ENCODE measurements at places on chromosomes 2 and 18. TPM values are rescaled to one million over a fixed set of nuclear protein-coding genes. Genes with fewer than 3 reads are reported as not detected.

The CTDSP1 gene
- 92.5 TPM for total RNA-seq

DNA sequence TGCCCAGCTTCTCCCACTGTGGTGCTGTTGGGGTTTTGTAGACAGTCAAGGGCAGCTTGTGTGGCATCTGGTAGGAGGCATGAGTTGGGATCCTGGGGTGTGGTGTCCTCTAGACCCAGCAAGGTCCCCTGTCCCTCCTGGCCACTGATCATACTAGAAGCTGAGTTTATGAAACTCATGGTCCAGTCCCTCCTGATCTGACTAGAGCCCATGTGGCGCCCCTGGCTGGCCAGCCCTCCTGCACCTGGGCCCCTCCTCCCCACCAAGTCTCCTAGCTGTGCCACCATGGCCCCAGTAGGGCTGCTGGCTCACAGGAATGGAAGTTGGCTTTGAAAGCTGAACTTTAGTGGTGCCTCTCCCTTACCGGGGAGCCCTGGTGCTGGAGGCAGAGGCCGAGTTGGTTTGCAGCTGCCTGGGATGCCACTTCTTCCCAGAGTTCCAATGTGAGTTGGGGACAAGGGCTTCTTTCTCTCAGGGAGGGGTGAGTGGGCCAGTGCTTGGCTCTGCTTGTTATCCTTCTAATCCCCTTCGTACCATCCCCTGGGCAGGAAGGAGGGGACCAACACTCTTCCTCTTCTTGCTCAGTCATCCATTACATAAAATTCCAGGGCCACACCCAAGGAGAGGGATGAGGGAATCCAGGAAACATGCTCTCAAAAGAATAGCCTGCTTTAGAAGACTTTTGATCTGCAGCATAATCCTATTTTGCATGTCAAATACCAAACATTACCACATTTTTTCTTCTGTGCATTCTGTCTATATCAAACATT, 37.5 kb upstream of the HAAO start:
- no peak for DNase-seq

DNA sequence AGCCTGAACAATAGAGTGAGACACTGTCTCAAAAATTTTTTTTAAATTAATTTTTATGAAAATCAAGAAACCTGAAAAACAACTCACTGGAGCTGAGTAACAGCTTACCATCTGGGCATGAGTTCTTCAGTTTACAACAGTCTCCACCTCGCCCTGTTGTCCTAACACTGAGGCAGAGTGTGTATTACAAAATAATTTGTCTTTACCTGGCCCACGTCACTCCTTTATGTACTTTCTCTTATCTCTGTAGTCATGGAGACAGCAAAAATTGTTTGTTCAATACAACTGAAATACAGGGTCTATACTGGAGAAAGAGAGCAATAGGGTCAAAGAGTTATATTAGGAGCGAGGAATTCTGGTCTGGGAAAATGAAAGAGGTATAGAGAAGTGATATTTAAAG, 48.1 kb downstream of the CYTIP start:
- DNase-seq, result no peak

DNA sequence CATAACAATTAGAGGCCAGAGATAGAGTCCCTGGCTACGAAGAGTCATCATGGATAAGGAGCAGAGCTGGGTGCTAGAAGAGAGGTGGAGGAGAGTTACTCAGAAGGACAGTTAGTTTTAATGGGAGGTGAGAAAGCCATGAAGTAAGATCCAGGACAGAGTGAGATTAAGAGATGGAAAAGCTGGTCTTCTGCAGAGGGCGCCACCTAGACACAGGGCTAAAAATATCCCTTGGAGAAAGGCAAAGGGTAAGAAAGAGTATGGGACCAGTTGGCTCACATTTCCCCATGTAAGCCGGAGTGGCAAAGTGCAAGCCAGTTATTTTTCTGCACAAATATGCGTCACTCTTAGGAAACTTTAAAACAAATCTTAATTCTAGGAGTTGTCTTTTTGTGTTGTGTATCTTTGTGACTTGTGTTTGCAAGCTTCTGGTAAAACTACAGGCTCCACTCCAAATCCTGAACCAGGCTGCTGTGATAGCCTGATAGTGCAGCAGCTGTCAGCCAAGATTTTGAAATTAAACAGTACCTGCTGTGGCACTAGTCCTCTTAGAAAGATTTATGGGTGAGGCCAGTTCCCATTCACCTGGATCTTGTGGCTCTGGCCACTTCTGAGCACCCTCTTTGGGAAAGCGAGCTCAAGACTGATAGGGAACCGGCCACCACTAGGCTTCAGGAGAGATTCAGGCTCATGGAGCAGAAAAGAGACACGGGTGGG, 204.2 kb downstream of the TPGS2 start:
- no peak for DNase-seq

- no peak for DNase-seq
Observed at GRCh38 chr2:198913394-198914152, 544.2 kb downstream of the SATB2 start.

The NETO1 gene
- not detected for total RNA-seq

DNA sequence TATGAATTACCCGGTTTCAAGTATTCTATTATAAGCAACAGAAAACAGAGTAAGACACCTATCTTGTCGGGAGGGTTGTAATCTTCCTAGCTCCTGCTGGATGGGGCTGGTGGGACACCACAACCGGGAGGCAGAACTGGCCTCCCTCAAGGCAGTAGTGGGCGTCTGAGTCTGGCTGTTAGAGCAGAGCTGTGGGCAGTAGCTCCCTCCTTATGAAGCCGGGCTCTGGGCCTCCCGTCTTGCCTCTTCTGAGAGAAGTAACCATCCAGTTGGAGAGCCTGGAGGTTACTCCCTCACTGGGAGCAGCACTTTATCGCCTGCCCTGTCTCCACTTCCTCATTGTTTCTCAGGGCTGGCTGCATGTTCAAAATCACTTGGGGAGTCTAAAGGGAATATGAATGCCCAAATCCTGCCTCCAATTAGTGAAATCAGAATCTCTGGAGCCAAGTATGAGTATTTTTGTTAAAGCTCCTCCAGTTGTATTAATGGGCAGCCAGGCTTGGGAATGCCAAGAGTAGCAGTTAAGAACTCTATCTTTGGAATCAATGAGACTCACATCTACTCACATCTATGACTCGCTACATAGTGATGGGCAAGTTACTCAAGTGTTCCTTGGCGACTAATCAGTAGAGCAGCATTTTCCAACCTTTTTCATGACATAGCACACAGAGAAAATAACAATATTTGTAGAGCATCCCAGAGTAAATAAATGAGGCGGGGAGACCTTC, 27.3 kb upstream of the NRP2 start:
- no peak for DNase-seq

DNA sequence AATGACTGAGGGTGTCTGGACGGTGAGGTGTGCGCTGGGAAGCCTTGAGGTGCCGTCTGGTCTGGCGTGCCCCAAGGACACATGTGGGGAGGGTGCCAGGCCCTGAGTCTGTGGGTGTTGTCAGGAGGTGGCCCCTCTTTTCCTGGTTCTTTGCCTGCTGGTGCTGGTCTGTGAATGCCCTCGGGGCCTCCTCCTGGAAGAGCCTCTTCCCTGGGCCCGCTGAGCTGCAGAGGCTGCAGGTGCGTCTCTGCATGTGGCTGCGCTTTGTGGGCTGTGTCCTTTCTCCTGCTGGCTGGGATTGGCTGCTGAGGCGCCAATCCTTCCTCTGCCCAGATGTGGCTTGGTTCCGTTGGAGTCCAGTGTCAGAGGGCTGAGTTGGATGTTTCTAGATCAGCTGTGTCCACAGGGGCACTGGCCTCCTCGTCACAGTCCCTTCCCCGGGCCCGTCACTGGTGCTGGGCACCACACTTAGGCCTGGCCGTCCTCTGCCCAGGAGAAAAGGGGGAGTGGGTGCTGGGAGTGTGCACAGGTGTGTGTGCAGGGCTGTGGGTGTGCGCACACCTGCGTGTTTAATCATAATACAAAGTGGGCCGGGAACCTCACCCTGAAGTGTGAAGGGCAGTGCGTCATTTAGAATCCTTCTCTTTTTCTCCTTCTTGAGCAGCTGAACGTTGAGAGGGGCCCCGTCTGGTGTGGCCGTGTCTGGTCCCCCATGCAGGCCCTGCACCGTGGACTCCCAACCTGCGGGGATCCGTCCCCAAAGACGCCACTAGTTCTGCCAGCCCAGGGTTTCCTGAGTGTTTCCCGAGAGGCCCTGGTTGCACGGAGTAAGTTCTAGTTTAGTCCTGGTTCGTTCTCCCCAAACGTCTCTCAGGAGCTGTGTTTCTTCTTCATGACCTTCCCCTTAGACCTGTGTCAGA, 35.5 kb downstream of the RTP5 start:
- no peak for DNase-seq

GRCh38 chr2:141595316-141595920, 535.4 kb downstream of the LRP1B start:
- DNase-seq, result no peak

DNA sequence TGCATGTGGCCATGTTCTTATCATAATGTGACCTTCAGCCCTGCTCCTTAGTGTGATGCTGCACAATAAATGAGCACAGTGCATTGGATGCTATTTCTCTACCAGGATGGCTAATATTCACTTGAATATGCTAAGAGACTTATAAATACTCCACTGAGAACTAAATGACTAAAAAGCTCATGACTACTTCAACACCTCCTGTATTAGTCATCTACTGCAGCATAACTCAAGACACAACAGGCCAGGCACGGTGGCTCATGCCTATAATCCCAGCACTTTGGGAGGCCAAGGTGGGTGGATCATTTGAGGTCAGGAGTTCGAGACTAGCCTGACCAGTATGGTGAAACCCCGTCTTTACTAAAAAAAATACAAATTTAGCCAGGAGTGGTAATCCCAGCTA, 213.4 kb downstream of the RND3 start:
- no peak for DNase-seq

DNA sequence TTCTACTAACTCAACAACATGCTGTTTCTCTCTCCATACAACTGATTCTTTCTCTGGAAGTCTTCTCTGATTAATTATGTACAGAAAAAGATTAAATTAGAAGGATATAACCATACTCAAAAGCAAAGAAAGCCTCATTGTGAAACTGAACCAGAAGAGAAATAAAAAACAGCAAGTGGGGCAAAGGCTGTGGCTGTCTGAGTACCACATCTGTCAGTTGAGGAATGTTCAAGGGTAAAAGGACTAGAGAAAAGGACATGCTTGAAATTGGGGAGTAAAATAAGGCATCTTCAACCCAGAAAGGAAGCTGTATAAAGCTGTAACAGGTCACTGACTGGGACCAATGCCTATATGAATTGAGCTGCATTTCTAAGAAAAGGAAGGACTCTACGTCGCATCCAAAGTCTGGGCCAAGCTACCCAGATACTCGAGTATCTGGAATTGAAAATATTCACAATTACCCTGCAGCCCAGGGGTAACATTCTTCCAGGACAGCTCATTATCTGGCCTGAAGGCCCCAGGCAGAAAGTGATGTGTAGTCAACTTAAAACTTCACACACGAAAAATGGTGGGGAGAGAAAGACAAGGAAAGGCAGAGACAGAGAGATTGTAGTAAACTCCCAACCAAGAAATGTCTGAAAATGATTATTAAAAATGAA, 356.0 kb upstream of the GALNT5 start:
- no peak for DNase-seq

DNA sequence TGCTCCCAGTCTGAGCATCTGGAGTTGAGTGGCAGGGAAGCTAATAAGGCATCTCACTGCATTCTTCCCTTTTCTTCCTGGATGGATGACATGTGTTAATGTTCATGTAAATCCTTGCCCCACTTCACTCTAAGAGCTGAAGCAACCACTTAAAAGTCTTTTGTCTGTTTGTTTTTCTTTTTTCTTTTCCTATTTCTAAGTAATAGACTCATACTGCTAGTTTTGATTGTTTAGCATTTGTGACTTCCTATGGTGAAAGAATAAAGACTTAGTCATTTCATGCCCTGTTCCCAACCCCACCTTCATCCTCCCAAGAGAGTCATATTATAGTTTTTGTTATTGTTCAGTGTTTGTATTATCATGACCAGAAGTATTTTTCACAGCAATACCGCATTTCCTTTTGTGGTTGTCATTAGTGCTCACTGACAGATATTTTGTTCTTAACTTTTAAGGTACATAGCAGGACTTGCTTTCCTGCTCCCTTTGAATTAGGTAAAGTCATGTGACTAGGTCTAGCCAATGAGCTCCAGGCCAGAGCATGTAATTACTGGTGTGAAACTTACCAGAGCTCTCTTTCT, 18.1 kb upstream of the SPP2 start:
- no peak for DNase-seq

DNA sequence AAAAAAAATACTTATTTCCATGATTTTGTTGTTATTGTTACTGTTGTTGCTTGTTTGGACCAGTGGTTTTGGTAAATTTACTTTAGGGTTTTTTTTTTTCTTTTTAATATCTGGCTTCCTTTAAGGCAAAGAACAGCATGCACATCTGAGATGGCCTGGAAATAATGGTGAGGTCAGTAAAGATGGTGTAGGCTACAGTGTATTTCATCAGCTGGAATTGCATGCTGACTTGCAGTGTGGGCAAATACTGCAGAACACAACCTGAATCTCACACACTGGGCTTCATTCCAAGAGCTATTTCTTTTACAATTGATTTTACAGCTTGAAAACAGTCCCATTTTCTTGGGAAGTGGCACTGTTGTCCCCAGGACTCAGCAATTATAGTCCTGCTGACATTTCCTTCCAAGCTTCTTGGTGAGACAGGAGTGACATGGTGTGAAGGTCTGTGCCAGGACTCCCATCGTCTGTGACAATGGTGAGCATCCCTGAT, 376.1 kb upstream of the SOX11 start:
- DNase-seq, result no peak

- DNase-seq, result no peak
Observed at GRCh38 chr18:54923339-54923956, 35.8 kb downstream of the CCDC68 start.

The HRH4 gene
- total RNA-seq, result not detected

GRCh38 chr2:85986121-85986520, 97.3 kb upstream of the ST3GAL5 start:
- no peak for DNase-seq

- no peak for DNase-seq
Observed at GRCh38 chr2:231193216-231193615, 5.2 kb upstream of the ARMC9 start.

DNA sequence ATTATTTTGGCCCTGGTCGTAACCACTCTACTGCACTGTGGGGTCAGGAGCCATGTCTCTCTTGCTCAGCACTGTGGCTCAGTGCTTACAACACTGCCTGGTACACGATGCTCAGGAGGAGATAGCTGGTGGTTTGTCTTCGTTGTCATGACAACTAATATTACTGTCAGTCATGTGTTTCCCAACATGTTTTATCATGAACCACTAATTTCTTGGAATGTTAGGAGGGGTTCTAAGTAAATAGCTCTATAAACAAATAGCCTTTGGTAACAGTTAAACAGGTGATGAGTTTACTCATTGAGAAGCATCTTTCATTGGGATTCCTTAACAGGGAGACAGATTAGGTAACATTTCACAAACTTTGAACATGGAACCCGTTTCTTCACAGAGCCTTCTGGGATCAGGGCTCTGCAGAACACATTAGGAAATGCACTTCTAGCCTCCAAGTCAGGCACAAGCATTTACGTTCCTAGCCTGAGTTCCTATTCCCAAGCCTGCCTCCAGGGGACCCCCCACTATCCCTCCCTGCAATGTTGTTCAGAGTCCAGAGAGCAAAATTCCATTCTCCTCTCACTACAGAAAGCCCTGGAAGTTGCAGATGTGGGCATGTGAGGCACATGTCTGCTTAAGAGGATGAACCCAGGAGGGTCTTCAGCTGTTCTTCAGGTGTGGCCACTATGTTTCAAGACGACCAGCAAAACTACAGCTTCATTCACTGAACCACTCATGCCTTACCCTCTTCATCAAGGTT, 6.4 kb upstream of the RBM44 start:
- no peak for DNase-seq

Measured in natural killer cell treated with Interleukin-12 subunit alpha and Interleukin-12 subunit beta and Interleukin-15 and Interleukin-18, amount 100 ng/mL, for 72 hours (primary cell).